Pulmonary artery endothelial cell (primary cell): ENCODE measurements at places on chromosomes 13 and 19. TPM values are rescaled to one million over a fixed set of nuclear protein-coding genes. Genes with fewer than 3 reads are reported as not detected.
A peak's percentile ranks its signal among the peaks of the same experiment; 100 is the strongest.

DNA sequence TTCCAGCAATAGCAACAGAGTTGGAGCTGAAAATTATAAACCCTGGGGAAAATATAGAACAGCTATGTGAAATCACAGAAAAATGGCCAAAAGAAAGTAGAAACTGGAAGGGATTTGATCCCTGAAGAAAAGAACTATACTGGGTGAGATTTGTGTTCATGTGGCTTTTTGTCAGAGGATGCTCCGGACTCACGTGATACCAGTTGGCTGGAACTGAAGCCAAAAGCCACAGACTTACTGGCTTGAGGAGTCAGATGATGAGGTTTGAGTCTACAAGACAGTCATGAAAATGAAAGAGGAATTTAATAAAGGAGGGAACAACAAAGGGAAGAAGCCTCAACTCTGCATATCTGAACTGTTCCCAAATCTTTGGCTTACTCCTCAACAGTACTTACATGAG is 427.1 kb downstream of the GPC5 start:
- no peak for DNase-seq

DNA sequence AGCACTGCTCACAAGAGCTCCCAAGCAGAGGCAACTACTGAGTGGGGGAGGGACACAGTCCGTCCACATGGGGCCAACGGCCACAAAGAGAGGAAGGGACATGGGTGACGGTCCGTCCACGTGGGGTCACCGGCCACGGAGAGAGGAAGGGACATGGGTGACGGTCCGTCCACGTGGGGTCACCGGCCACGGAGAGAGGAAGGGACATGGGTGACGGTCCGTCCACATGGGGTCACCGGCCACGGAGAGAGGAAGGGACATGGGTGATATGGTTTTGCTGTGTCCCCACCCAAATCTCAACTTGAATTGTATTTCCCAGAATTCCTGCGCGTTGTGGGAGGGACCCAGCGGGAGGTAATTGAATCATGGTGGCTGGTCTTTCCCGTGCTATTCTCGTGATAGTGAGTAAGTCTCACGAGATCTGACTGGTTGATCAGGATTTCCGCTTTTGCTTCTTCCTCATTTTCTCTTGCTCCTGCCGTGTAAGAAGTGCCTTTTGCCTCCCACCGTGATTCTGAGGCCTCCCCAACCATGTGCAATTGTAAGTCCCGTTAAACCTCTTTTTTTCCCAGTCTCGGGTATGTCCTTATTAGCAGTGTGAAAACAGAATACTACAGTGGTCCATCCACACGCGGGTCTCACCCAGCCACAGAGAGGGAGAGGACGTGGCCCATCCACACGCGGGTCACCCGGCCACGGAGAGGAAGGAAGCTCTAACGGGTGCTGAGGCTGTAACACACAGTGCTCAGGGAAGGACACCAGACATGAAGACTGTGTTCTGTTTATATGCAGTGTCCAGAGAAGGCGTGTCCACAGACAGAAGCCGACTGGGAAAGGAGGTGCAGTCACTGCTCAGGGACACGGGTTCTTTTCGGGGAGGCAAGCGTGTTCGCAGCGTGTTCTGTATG is 48.5 kb downstream of the GAS6 start:
- DNase-seq: no peak

GRCh38 chr19:38049105-38049649 is 142.2 kb downstream of the SIPA1L3 start:
- no peak for DNase-seq

DNA sequence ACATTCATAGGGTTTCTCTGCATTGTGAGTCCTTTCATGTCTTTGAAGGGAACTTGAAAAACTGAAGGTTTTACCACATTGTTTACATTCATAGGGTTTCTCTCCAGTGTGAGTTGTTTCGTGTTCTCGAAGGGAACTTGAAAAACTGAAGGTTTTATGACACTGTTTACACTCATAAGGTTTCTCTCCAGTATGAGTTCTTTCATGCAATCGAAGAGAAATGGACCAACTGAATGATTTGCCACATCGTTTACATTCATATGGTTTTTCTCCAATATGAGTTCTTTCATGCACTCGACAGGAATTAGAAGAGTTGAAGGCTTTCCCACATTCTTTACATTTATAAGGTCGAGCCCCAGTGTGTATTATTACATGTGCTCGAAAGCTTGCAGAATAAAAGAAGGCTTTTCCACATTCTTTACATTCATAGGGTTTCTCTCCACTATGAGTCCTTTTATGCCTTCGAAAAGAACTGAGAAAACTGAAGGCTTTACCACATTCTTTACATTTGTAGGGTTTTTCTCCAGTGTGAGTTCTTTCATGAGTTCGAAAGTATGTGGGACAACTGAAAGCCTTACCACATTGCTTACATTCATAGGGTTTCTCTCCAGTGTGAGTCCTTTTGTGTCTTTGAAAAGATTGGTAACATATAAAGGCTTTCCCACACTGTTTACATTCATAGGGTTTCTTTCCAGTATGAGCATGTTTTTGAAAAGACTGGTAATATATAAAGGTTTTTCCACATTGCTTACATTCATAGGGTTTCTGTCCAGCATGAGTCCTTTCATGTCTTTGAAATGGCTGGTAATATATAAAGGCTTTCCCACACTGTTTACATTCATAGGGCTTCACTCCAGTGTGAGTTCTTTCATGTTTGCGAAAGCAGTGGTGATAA is 20.7 kb downstream of the ZNF14 start:
- no peak for DNase-seq

GRCh38 chr19:5130371-5131030 is 161.6 kb downstream of the KDM4B start:
- no peak for DNase-seq

DNA sequence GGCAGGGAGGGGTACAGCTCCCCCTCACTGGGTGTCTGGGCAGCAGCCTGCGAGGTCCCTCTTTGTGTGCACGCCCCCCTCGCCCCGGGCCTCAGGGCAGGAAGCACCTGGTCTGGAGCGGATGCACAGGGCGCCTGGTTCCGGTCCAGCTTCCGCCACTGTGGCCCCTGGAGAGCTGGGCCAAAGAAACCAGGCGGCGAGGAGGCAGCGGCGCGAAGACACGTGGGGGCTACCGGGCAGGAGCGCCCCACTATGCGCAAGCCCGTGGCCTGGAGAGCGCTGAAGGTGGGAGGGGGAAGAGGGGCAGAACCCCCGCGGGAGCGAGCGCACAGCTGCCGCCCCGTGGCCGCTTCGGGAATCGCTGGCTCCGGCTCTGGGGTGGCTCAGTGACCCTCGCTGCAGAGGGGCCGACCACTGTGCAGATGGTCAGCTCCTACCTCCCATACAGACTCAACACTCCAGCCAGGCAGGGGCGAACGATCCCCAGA is 1.7 kb upstream of the LYL1 start:
- DNase-seq: peak; percentile 64

- no peak for DNase-seq
Measured at GRCh38 chr19:42479736-42480135, 37.0 kb upstream of the CXCL17 start.

DNA sequence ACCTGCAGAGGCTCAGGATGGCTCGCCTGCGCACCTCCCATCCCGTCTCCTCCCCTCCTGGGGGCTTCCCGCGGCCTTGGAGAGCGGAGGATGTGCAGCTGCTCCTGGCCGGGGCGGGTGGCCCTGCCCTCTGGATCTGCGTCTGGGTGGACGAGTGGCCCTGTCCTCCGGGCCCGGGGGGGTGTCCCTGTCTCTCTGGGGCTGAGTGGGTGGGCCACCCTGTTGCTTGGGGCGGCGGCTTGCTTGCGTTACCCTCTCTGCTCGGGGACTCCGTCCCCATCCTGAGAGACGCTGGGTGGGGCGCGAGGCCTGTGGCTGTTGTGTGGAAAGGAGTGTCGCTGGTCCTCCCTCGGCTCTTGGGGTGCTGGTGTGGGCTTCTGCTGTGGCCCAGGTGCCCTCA is 34.6 kb downstream of the DOT1L start:
- no peak for DNase-seq

- no peak for DNase-seq
Measured at GRCh38 chr13:30880856-30881155, 25.3 kb upstream of the MEDAG start.

GRCh38 chr19:906480-906879 is 6.5 kb downstream of the R3HDM4 start:
- DNase-seq: no peak

GRCh38 chr13:77741597-77741972 is 44.1 kb downstream of the SLAIN1 start:
- no peak for DNase-seq

DNA sequence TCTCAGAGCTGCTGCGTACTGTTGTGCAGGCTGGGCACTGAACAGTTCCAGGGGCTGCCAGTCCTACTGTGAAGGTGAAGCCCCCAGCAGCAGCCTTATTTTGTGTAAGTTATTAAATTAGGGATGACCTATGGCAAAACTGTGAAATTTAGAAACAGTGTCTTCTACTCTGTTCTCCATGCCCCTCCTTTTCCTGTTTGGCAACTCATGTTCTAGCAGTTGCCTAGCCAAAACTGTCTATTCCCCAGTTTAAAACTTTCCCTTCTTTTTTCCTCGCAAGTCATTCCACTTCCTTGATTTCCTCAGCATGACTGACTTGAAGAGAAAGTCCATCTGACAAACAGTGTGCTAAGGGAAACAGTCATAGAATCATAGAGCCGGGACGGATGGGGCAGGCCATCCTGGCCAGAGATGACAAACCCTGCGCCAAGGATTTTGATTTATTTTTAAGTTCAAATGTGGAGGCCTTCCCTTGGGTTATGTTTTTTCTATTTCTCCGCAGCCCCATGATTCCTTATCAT is 78.1 kb upstream of the OLFM4 start:
- DNase-seq: no peak

DNA sequence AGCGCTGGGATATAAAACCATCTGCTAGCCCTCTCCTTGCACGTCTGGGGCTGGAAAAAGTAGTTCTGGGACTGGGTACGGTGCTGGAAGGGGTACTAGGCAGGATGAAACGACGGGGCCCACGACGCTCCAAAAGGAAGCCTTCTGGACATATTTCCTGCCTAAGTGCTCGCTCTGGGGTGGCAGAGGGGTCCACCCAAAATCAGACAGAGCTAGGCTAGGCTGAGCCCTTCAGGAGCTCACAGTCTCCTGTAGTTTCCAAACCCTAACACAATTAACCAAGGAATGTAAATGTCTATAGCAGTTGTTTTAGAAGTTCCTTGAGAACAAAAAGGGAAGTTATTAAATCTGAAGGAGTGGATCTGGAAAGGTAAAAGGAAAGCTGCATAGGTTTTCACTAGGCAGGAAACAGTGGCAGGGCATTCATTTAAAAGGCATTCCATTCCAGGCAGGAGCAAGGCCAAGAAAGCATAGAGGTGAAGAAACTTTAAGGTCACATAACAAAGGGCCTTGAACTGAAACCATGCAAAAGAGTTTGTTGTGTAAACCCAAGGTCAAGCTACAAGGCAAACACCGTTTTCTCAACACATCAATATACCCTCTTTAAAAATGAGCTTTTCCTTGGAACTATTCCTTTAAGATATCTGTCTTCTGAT is 634 bp upstream of the DIAPH3 start:
- no peak for DNase-seq

DNA sequence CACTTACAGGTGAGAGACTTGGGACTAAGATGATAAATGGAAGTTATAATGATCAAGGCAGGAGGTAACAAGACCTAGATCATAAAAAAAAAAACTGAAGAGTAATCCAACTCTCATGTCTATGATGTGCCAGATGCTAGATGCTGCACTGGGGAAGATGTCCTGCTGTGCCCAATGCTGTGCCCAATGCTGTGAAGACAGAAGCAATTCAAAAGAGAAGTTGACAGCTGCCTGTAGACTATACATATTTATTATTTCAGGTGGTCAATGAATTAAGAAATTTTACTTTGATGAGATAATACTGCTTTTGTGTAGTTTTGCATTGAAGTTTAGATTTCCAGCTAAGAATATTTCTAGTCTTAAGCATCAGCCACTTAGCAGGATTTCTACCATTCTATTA is 21.5 kb downstream of the VWA8 start:
- no peak for DNase-seq

VSIG10L gene
- total RNA-seq: 0.04 and 0.07 TPM in 2 replicates

FXYD1 gene
- total RNA-seq: 0.26 TPM in 1 of 2 replicates, not detected in the other

DAND5 gene
- 0.07 TPM in 1 of 2 replicates, not detected in the other for total RNA-seq

DNA sequence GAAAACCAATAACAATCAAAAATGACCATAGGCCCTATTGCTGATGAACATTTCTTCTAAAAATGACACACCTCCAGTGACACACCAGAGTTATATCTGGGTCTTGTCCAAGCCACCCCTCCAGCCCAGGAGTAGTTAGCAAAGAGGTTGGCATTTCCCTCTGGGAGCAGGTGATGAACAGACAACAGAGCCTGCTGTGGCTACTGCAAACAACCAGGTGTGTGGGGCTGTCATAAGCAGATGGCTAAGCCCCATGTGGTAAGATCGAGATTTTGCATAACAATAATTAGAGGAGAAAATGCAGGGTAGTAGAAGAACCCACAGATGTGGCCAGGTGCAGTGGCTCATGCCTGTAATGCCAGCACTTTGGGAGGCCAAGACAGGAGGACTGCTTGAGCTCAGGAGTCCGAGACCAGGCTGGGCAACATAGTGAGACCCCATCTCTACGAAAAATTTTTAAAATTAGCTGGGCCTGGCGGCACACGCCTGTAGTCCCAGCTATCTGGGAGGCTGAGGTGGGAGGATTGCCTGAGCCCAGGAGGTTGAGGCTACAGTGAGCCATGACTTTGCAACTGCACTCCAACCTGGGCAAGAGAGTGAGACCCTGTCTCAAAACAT is 5.0 kb downstream of the XRCC1 start:
- DNase-seq: no peak

GRCh38 chr13:31951215-31951678 is 80.3 kb upstream of the FRY start:
- no peak for DNase-seq

DNA sequence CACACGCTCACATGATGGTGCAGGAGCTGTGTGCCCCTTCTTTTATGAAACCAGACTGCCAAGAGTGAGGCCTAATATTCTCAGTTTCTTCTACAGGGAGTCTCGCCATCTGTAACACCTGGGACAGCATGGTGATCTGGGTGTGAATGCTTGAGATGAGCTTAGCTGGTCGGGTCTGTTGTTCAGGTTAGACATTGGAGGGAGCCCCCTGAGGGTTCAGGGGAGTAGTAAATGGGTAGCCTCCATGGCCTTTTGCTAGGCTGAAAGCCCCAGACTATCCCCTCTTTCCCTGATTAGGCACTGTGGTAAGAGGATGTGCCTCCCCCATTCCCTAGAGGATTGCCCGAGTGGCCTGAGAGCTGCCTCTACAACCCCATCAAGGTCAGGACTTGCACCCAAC is 1916.1 kb downstream of the PCDH9 start:
- DNase-seq: no peak

GRCh38 chr19:41479757-41480191 is 36.8 kb downstream of the ERICH4 start:
- peak; percentile 95 for DNase-seq

- no peak for DNase-seq
Measured at GRCh38 chr19:37313335-37313627, 57.6 kb upstream of the ZNF527 start.

VSTM2B gene
- total RNA-seq: not detected in 2 replicates

DNA sequence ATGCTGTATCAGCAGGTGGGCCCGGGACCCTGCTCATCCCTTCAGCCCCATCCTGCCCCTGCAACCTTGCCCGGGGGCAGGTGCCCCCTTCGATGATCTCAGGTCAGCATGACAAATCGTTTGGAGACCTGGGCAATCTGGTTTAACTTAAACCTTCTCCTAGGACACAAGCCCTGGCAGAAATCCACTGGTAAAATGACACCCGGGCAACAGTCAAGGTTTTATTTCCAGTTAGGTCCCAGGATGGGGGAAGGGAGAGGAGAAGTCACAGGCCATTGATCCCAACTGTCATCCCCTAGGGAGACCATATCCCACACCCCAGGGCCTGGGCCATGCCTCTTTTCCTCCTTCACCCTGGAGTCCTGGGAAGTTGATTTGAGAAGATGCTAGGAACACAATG is 1.8 kb upstream of the PLIN5 start:
- DNase-seq: no peak

PRODH2 gene
- not detected in 2 replicates for total RNA-seq

- DNase-seq: no peak
Measured at GRCh38 chr13:33150662-33151061, 134.4 kb downstream of the KL start.
